ENCODE measurements at places on chromosomes 1 and 21.

DNA sequence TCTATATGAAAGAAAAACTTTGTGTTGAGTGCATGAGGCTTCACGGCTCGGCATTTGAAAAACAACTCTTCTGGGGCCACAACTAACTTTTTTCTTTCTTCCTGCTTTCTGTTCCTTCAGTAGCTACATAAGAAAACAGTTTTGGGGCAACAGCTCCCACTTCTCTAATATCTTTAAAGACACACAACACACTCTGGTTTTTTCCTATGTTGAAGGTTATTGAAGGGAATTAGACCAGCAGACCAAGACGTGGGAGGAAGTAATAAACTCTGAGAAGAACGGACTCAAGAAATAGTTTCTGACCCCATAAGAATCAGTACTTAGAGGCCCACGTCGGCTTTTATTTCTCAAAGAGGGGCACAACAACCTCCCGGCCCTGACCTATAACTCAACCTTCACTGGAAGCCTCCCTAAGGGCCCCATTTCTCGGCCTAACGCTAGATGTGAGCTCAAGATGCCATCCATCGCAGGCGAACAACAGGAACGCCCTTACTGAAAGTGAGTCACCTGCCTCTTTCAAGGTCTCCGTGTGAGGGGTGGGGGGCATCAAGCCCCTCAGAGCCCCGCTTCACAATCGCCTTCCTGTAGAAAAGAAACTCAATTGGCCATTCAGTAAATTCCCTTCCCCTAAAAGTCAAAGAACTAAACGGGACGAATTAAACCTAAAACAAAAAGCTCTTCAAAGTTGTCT lies 844 bp downstream of the ZMYM6 start:
- DNase-seq, result no peak

- DNase-seq, result no peak
Observed at GRCh38 chr1:57124768-57125446, 159.1 kb upstream of the C8B start.

GRCh38 chr1:218255090-218255489 lies 30.0 kb upstream of the RRP15 start:
- no peak for DNase-seq

- no peak for DNase-seq
Observed at GRCh38 chr1:199311478-199312262, 672.8 kb downstream of the PTPRC start.

GRCh38 chr1:184379111-184379752 lies 7.6 kb upstream of the C1orf21 start:
- no peak for DNase-seq

- no peak for DNase-seq
Observed at GRCh38 chr1:152855661-152856060, 4.1 kb upstream of the LCE7A start.

DNA sequence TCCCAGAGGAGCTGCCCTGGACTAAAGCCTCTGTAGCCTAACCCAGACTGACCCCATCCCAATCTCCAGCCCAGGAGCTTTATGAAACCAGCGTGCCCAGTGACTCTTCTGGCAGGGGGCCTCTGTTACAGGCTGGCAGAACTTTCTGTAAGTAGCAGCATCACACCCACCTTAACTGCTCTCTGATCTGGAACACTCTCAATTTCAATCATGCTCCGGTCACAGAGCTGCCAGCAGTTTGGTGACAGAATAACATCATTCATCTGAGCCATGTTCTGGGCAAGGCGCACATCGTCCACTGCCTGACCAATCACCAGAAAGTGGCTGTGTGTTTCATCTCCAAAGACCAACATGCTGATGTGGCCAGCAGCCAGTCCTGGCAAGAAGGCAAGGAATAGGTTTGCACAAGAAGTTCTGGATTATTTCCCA lies 14.7 kb downstream of the ADCY10 start:
- DNase-seq, result no peak

GRCh38 chr1:185238447-185238846 lies 78.6 kb downstream of the IVNS1ABP start:
- DNase-seq, result no peak

GRCh38 chr1:61887931-61888564 lies 145.8 kb downstream of the PATJ start:
- no peak for DNase-seq

- no peak for DNase-seq
Observed at GRCh38 chr1:25462732-25463131, 32.0 kb downstream of the MACO1 start.

DNA sequence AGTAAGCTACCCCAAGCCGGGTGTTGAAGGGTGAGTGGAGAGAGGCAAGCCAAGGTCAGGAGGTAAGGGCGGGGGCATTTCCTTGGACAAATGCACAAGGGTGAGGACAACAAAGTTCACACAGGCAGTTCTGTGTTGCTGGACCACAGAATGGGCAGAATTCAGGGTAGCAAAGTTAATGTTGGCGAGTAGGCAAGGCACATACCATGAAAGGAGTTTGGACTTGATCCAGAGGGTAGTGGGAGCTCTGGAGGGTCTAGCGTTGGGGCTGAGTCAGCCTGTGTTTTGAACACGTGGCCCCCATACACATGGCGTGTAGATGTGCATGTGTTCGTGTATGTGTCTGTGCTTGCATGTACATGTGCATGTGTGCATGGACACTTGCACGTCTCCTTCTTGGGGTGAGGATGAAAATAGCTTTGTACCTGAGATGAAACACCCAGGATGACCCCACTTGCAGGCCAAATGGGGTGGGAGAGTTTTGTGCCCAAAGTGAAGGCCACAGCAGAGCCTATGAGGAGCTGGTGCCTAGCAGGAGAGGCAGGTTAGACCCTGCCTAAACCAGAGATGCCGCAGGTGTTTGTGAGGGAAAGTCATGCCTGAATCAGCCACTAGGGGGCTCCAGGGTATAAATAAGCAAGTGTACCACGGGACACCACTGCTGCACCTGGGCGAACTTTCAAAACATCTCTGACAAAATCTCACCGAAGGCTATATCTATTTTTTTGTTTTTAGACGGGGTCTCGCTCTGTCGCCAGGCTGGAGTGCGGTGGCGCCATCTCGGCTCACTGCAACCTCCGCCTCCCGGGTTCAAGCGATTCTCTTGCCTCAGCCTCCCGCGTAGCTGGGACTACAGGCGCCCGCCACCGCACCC lies 21.8 kb downstream of the SLC27A3 start:
- peak; percentile 16 for DNase-seq

DNA sequence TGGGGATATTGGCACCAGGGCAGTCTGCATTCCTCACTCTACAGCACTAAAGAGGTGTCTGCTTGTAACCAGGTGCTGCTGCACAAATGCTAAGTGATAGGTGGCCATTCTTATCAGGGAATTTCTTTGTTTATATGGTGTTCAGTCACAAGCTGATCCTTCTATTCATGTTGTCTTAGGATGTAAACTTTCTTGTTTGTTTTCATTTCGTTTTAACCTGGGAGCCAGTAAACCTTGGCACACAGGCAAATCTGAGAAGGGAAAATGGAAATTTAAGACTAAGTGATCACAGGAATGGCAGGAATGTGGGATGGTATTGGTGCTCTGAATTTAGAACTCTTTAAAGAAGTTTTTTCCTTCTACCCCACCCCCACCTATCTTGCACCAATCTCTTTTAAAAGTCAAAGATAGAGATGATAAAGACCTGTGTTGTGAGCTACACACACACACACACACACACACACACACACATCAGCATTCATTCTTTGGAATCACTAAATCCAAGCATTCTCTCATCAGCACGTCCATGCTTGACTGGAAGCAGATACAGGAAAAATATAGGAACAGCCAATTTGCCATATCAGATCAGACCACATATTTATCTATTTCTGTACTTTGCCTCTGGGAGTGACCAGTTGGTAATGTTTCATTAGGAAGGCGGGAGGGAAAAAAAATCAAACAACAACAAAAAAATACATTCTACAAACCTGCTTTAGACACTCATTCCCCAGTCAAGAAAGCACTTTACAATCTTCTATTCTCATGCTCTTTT lies 451.4 kb upstream of the ADGRL2 start:
- no peak for DNase-seq

DNA sequence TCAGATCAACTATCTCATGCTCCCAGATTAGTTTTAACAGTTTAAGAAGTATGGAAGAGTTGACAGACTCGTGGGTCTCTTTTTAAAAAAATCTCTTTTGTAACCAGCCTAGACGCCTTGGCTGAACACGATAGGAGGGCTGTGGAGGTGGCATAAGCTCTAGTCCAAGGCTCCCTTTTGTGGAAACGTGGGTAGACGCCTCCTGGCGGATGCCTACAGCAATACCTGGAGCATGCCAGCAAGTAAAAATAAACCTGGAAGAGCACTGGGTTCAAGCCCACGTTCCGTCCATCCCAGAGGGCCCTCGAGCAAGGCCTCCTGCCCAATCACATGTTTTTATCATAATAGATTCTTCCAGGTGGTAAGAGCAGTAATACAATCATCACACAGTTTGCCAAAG lies 87.9 kb downstream of the RGS7 start:
- no peak for DNase-seq

DNA sequence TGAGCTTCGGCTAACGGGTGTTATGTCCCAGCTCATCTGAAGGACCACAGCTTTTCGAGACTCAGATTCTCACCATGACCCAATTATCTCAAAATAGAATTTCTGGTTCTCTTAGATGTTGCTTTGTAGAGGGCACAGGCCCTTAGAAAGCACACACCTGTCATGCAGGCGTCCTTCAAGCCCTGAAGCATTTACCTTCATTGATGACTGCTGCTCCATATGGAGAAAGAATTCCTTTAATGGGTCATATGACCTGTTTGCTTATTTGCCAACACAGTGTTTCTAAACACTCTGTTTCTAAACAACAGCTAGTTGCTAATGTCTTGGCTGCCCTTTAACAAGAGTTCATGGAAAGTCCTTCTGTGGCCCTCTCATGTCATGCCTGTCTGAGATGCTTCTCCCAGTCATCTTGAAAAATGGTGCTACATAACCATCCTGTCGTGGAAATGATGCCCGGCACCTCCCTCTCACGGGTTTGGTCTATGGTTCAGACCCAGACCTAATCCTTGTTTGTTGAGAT lies 495.7 kb downstream of the KIF26B start:
- DNase-seq, result no peak

DNA sequence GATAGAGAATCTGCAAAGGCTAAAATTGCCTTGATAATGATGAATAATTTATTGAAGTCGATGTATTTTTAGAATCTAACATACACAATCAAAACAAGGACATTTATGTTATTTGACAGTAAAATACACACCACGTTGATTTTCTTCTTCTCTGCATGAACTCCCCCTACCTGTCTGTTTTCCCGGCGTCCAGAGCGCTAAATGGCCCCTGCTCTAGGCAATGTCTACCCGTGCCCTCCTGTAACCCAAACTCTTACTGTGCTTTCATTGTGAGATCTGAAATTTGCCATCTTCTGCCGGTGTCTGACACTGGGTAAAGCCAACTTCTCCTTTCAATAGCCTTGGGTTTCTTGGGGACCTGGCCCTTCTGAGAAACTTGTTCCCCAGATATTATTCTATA lies 6.7 kb upstream of the OR11L1 start:
- DNase-seq, result no peak

- no peak for DNase-seq
Observed at GRCh38 chr1:232018231-232019025, 391.8 kb downstream of the DISC1 start.

DNA sequence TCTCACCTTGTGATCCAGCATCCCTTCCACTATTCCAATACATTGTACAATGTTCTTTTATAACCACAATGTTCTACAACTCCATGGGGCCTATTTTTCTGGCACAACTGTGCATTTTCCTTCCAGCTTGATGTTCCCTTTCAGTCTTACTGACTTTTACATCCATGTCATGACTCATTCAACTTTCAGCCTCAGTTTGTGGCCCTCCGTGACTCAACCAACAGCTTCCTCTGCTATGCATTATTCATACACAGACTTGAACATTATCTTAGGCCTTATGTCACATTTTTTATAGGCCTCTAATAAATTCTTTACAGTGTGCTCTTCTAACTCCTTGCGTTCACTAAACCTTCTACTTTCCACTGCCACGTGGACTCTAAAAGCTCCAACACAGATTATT lies 119.4 kb upstream of the PRMT6 start:
- DNase-seq, result no peak

GRCh38 chr1:180811886-180812285 lies 100.8 kb upstream of the KIAA1614 start:
- no peak for DNase-seq

- DNase-seq, result no peak
Observed at GRCh38 chr21:31987696-31988095, 114.9 kb downstream of the HUNK start.

DNA sequence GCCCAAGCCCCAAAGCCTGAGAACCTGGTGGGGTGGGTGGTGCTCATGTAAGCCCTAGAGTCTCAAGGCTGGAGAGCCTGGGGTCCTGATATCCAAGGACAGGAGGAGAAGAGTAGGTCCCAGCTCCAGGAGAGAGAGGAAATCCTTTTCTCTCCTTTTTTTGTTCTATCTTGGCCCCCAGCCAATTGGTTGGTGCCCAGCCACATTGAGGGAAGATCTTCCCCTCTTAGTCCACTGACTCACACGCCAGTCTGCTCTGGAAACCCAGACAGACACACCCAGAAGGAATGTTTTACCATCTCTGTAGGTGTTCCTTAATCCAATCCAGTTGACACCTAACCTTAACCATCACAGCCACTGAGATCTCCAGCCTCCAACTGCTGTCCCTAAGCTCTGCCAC lies 16.2 kb upstream of the LIN9 start:
- DNase-seq, result no peak

- DNase-seq, result no peak
Observed at GRCh38 chr1:160143695-160144094, 7.7 kb upstream of the ATP1A4 start.

- DNase-seq, result no peak
Observed at GRCh38 chr1:117138561-117138960, 17.0 kb upstream of the TRIM45 start.

- no peak for DNase-seq
Observed at GRCh38 chr1:213138391-213138790, 87.3 kb downstream of the RPS6KC1 start.

- DNase-seq, result no peak
Observed at GRCh38 chr1:206736878-206737728, 33.5 kb upstream of the IL19 start.

- no peak for DNase-seq
Observed at GRCh38 chr1:66335859-66336640, 197.9 kb upstream of the SGIP1 start.
